ENCODE measurements at places on chromosomes 4 and X. TPM values are rescaled to one million over a fixed set of nuclear protein-coding genes. Genes with fewer than 3 reads are reported as not detected.

GRCh38 chrX:9335251-9335650 lies 129.6 kb upstream of the TBL1X start:
- DNase-seq = no peak

DNA sequence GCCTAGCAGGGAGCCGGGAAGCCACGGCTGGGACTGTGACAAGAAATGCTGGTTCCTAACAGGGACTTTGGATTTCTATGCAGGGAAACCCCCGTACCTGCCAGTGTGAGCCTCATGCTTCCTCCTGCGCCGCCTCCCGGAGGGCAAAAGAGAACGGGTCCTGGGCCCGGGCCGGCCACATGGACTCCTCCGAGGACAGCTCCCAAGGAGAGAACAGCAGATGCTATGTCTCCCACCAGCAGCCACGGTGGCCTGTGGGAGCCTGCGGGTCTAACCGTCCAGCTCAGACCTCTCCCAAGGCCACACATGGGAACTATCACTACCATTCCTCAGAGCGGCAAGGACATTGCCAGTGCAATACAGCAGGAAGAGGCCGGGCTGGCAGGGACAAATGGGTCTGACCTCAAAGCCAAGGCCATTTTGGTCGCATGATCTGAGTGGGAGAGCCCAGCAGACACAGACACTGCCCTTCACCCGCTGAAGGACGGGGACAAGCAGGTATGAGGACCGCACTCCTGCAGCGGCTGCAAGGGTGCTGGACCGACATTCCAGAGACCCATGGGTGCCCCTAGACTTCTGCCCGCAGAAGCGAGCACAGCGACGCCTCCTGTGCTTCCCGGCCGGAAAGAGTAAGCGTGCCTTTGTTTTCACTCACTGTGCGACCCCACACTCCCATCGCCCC lies 4.5 kb upstream of the C4orf50 start:
- no peak for DNase-seq

DNA sequence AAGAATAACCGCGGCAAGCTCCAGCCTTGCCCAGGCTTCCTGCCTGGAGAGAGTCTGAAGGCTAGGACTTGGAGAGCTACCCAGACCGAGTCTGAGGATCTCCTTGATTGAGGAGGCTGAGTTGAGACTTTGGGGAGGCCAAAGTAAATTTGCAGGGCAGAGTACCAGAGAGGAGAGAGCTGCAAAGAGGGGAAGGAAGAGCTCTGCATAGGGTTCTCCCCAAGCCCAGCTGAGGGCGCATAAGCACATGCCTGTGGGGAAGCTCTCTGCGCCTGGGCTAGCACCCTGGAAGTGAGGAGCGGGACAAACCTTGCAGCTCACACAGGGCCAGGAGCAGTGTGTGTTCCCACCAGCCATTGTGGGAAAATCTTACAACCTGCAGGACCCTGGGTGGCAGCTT lies 56.1 kb downstream of the FAM193A start:
- no peak for DNase-seq

DNA sequence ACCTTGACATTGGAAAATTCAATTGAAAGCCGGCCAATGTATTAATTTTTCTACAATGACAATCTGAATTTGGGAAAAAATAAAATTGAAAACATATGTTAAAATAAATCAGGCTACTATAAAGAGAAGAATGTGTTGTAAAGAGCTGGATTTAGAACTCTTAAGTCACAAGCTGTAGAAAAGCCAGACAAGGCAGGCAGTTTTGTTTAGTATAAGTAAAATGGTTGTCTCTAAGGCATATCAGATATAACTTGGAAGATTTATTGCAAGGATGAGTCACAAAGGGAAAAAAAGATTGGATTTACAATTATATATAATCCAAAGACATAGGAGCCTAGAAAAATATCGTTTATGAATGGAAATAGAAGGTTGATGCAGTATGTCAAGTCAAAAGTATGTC lies 549.1 kb upstream of the EPHA5 start:
- no peak for DNase-seq

Gene P2RY8
- 2.1 TPM for polyA plus RNA-seq

DNA sequence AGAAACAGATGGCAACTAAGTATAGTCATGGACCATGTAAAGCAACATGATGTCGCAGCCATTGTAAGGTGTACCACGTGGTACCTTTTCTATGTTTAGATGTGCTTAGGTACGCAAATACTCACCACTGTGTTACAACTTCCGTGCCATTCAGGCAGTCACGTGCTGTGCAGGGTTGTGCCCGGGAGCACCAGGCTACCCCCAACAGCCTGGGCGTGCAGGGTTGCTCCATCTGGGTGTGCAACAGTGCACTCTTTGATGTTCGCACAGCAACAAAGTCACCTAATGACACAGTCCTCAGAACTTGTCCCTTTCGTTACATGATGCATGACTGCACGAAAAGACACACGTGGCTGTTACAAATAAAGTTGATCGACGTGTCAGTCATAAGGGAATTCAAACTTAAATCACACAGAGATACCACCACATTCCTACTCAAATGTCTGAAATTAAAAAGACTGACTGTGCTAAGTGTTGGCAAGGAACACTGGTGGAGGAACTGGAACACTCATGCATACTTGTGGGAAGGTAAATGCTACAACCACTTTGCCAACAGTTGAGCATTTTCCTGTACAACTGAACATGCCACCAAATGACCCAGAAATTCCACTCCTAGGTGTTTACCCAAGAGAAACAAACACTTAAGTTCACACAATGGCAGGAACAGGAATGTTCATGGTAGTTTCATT lies 24.3 kb downstream of the CPLX1 start:
- no peak for DNase-seq

DNA sequence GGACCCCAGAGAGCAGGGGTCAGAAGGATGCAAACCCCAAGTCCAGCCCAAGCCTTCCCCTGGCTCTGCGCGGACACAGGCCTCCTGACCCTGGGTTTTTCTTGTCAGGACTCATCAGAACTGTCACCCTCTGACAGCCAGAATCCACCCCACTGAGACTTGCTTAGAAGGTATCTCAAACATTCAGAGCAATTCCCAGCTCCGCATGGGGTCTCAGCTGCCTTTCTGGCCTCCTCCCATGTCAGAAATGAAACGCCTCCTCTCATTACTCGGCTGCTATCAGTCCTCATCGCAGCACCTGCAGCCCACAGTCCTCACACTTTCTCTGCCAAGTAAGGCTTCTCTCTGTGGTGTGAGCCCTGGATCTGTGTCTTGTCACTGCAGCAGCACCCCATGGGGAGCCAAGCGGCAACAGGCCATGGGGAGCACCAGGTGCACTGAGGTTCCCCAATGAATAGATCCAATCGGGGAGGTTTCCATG lies 97.8 kb downstream of the WFS1 start:
- DNase-seq = no peak

Gene ARHGAP36
- polyA plus RNA-seq = not detected

Gene TRIM61
- 6.2 TPM for polyA plus RNA-seq

Gene CXCL8
- polyA plus RNA-seq = 0.59 TPM

Gene PRSS12
- 2.2 TPM for polyA plus RNA-seq

Gene MAGEE2
- polyA plus RNA-seq = 0.27 TPM

Measured in small intestine (tissue), 16 donors.